ENCODE measurements at places on chromosomes 7 and 10.
A peak's percentile ranks its signal among the peaks of the same experiment; 100 is the strongest.

GRCh38 chr7:120272701-120273475, at the start of gene KCND2:
KCND2 (plus strand) TSS chr7:120273175.
- peak; percentile 12 for DNase-seq

- DNase-seq: no peak
Measured at GRCh38 chr7:135773464-135773863, 24.9 kb upstream of the FAM180A start.

- no peak for DNase-seq
Measured at GRCh38 chr7:115561335-115562110, 469.0 kb downstream of the TFEC start.

DNA sequence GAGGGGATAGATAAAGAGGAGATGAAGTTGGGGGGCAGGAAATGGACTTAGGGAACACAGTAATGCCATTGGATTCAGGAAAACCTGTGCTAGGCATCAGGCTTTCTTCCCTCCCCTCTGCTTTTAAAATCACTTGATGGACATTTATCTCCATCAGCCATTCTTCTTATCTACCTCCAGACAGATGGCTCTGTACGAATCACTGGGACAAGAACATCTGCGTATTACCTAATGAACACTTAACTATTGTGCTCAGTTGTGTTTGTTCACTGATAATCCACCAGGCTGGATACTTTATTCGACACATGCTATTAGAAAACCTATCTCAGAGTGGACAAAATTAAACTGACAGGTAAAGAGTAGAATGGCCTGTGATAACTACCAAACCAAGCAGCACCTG, 40.0 kb downstream of the TNKS2 start:
- DNase-seq: no peak

DNA sequence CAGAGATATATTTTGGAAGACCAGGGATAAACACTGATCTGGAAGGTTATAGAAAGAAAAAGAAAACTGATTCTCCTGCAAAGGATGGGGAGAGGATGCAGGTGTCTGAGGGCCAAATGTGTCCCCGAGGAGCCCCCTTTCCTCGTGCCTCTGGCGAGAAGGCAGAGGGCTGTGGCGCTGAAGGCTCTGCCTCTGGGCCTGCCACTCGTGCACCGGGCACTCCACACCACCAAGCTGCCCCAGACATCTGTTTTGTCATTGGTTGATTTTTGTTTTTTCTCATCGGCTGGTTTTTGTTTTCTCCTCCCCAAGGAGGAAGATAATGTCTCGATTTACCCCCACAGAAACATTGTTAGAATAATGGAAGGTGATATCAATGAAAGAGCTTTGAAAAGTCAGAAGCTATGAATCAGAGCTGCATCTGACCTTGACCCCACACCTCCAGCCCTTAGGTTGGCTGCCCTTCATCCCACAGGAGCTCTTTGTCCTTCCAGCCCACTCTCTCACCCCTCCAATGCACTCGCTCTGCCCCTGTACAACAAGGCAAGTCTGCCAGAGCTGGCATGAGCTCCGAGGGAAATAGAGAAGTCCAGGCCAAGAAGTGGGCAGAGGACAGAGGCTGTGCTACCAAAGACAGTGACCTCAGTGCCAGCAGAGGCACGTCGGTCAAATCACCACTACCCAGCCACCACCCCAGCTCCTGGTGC, 124.8 kb downstream of the TCERG1L start:
- no peak for DNase-seq

DNA sequence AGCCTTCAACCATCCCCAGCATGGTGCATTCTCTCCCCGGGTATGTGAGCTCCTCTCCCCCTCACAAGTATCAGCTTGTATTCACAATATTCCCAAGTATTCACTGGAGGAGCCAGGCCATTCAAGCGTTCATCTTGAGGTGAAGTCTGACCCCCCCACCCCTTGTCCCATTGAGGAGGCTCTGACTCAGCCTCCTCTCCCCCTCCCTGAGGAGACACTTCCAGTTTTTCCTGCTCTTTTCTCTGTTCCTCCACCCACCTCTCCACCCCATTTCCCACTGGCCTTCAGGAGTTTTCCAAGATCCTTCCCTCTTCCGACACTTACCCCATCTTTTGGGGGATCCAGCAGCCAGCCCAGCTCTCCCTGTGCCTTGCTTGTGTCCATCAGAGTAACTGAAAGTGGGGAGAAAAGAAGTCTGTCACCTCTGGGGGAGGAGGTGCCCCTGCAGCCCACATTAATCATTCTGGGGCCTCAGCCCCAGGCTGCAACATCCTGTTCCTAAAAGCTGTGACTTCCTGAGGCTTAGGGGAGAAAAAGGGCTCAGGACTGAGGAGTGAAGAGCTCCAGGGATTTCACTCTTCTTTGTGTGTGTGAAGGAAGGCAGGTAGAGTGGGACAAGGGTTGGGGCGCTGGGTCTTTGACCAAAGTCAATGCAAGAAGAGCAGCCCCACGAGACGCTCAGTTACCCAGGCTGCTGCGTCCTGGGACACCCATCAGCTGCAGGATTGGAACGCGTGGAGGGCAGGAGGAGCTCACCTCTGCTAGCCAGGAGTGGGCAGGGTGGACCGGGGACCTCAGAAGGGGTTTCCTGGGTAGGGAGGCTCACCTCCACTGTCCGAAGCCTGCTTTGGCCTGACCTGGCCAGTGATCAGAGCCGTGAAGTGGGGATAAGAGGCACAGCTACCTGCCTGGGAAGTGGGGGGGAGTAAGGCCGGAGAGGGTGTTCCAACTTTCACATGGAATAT, 1.1 kb downstream of the EPHA1 start:
- no peak for DNase-seq

DNA sequence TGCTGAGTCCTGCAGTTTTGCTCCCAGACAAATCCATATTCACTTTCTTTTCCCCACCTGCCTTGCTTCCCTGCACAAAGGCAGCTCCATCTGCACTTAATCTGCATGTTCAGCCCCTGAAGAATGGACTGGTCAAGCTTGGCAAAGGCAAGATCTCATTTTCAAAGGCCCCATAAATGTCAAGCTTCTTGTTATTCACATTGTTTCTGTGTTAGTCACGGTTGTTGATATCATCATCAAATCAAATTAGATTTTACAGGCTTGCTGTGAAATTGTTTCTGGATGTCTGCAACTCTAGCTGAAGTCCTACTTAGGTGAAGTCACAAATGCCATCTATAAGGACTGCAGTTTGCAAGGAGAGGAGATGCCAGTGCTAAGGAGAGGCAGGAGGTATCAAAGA, 91.0 kb downstream of the GPAM start:
- DNase-seq: no peak

- DNase-seq: no peak
Measured at GRCh38 chr10:123744224-123744536, 78.0 kb downstream of the GPR26 start.

GRCh38 chr7:134903073-134903790, 83.1 kb upstream of the AGBL3 start:
- no peak for DNase-seq

DNA sequence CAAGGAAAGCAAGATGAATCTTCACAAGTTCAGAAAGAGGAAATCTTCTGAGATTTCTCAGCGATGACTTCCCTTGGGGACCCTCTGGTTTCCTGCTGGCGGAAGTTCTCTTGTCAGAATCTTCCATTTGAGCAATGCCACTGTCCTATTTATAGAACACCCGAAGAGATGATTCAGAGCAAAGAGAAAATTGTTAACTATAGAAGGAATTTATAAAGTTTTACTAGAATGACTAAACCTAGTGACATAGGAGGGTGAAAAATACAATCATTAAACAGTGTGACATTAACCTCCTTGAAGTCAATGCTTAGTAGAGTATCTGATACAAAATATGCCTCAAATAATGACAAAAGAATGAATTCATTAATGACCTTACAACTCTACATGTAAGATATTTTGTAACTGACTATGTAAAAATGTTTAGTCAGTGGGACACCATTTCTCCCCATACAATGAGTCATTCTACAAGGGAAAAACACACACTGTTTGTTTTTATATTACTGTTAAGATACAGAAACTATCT, 206.5 kb upstream of the CNTNAP2 start:
- no peak for DNase-seq

DNA sequence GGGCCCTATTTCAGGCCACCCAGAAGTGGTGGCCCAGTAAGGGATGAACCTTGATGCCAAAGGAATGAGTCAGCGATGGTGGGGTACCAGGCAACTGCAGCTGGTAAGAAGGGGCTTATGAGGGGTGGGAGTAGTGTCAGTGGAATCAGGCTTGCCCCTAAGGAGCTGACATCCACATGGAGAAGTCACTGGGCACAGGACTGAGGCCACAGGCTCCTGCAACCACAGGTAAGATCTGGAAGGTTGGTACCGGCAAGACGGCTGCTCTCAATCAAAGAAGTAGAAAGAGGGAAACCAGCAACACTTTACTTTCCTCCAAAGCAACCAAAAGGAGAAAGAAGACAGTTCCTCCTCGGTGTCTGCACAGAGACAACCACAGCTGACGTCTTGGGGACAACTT, 2.5 kb downstream of the GCK start:
- no peak for DNase-seq

GRCh38 chr10:6385665-6386064, 182.9 kb downstream of the PFKFB3 start:
- DNase-seq: no peak

- DNase-seq: no peak
Measured at GRCh38 chr7:29859524-29860185, 53.3 kb downstream of the WIPF3 start.

- no peak for DNase-seq
Measured at GRCh38 chr7:154915600-154915999, 87.3 kb downstream of the PAXIP1 start.

GRCh38 chr7:41085244-41085643, 617.6 kb downstream of the INHBA start:
- DNase-seq: no peak

GRCh38 chr10:68330852-68331454, 911 bp upstream of the HNRNPH3 start:
- no peak for DNase-seq

GRCh38 chr7:17600340-17600752, 301.9 kb downstream of the AHR start:
- DNase-seq: no peak

DNA sequence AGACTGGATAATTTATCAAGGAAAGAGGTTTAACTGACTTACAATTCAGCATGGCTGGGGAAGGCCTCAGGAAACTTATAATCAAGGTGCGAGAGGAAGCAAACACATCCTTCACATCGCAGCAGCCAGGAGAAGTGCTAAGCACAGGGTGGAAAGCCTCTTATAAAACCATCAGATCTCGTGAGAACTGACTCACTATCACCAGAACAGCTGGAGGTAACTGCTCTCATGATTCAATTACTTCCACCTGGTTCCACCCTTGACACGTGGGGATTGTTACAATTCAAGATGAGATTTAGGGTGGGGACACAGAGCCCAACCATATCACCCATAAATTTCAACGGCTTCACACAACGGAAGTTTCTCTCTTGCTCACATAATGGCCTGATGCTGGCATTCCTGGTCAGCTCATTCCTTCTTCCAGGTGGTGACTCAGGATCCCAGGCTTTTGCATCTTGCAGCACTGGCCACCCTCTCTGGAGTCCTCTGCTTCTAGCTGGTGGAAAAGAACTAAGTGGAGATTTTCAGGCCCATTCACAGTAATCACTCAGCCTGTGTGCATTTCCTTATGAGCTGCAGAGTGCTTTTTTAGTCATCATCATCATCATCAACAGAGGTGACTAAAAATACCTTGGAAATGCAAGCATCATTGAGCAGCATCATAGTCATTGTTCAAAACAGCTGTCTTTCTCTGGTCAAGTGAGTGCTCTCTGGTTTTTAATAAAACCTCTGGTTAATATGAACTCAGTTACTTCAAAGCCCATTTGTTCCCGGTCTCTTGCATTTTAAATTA, 308.1 kb downstream of the SFMBT2 start:
- no peak for DNase-seq
